ENCODE measurements at places on chromosomes 6 and 20.
A peak's percentile ranks its signal among the peaks of the same experiment; 100 is the strongest.

GRCh38 chr6:122040261-122040660 lies 359.2 kb upstream of the HSF2 start:
- DNase-seq, result no peak

DNA sequence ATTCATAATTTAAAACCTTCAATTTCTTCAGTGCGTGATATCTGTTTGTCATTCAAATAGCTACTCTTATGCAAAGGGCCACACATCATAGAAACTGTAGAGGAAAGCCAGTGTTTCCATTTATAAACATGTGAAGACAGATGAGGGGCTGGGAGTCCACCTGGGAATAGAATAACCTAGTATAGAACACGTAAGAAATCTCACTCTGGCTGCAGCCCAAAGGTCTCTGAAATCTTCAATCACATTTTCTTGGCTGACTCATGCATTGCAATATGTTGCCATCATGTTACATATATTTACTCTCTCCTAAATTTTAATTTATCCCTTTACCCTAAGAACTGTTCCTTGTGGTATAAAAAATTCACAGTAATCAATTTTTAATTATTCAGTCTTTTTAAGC lies 123.2 kb downstream of the ELOVL4 start:
- DNase-seq, result no peak

GRCh38 chr20:32898729-32899128 lies 40.0 kb downstream of the EFCAB8 start:
- peak; percentile 54 for DNase-seq

GRCh38 chr20:53813636-53814035 lies 220.0 kb upstream of the ZNF217 start:
- DNase-seq, result no peak

DNA sequence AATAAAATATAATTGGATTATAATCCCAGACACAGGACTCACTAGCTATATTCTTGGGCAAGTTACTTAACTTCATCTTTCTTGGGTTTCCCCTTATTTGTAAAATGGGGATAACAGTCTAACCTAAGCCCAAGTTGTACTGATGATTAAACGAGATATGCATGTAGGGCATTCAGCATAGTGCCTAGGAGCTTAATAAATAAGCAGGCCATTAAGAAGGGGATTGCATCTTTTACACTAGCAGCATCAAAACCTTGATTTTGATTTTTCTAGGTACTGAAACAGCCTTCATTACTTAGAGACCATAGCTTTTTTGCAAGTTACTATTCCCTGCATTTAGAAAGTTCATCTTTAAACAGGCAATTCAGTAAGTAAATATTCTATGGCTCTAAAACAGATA lies 2.2 kb upstream of the QKI start:
- DNase-seq, result no peak

DNA sequence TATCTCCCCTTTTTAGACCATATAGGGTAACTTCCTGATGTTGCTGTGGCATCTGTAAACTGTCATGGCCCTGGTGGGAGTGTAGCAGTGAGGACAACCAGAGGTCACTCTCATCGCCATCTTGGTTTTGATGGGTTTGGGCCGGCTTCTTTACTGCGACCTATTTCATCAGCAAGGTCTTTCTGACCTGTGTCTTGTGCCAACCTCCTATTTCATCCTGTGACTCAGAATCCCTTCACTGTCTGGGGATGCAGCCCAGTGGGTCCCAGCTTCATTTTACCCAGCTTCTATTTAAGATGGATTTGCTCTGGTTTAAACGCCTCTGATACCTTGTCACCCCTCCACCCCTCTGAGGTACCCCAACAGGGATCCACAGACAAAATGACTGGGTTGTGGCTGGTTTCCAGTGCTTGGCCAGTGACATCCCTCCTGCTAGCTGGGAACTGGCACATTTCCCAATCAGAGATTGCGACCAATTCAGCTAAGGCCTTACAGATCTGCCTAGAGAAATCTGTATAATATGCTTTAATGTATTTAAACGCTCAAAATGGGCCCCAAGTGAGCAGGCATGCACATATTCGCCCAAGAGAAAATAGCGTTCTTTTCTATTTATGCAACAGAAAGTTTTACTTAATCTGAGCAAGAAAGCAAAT lies 315.6 kb upstream of the QKI start:
- DNase-seq, result no peak

- DNase-seq, result no peak
These were observed 44.2 kb downstream of the FGD2 start for GRCh38 chr6:37049758-37050044.

- DNase-seq, result no peak
These were observed 105.6 kb downstream of the ELOVL4 start for GRCh38 chr6:79841577-79842375.

- DNase-seq, result no peak
These were observed 51.8 kb upstream of the FRMD1 start for GRCh38 chr6:168130697-168131371.

GRCh38 chr20:58131551-58132142 lies 96.8 kb downstream of the ANKRD60 start:
- peak; percentile 89 for DNase-seq

- peak; percentile 46 for DNase-seq
These were observed at the start of gene RIPPLY2 for GRCh38 chr6:83853178-83854000. TSS of gene RIPPLY2 (plus strand) at chr6:83853360. CDS start at chr6:83853417, 57 bp downstream.

GRCh38 chr6:103720393-103720792 lies 1139.3 kb downstream of the HACE1 start:
- no peak for DNase-seq

DNA sequence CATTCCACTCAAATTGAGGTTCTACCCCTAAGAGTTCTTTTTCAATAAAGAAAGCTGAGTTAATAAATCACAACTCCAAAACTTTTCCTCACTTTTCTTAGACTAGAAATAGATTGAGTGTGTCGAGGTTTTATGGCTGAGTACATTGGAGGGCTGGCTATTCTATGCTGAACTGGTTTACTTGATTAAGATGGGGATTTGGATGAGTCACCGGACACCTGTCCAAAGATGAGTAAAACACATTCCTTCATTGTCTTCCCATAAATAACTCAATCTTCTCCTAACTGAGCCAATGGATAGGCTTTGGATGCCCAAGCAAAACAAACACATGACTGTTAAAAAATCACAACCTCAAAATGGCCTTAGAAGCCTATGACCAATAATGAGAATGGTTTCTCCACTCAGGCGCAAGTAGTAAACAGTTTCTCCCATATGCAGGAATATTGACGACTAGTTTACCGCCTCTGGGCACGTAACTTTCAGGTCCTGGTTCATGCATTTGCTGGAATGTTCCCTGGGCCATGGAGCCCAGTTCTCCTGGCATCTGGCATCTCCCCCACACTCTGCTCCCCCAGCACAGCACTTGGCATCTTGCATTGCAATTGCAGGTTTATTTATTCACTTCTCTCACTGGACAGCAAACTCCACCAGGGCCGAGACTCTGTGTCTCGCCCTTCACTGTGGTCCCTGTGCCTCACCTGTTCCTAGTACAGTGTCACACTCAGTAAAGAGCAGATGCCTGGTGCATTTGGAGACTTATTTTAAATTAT lies 43.9 kb downstream of the BCAS1 start:
- DNase-seq, result no peak

GRCh38 chr6:27242589-27243265 lies 4.8 kb upstream of the PRSS16 start:
- no peak for DNase-seq

DNA sequence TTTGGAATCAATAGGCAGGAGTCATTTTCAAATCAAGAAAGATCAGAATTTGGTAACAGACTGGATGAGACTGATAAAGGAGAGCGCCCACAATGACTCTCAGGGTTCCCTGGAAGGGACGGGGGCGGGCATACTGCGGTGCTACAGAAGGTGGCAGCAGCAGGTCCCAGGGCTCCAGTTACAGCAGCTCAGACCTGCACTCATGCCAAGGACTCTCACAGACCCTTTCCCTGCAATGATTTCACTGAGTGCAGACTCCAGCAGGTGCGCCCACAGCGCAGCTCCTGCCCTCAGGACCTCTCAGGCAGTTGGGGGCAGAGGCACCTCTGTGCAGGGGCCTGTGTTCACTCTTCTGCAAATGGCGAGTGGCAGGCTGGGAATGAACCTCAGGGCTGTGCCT lies 359.8 kb downstream of the ZFAND3 start:
- DNase-seq, result no peak

GRCh38 chr6:135186255-135186654 lies 5.1 kb downstream of the MYB start:
- DNase-seq, result no peak

- no peak for DNase-seq
These were observed 13.0 kb upstream of the HLA-DQB1 start for GRCh38 chr6:32679492-32679891.

DNA sequence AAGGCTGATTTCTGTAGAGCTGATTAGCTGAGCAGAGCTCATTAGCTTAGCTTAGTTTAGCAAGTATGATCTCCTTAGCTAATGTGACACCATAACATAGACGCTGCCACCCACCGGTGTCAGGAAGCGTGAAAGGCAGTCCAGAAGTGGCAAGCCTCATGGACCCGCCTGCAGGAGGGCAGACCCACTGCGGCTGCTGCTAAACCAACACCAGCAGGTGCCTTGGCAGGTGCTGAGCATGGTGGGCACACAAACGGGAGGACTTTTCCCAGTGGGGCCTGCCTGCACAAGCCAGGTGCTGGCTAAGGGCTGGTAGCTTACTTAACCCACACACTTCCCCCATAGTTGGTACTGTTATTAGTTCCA lies 22.7 kb downstream of the ZDHHC14 start:
- DNase-seq, result no peak

DNA sequence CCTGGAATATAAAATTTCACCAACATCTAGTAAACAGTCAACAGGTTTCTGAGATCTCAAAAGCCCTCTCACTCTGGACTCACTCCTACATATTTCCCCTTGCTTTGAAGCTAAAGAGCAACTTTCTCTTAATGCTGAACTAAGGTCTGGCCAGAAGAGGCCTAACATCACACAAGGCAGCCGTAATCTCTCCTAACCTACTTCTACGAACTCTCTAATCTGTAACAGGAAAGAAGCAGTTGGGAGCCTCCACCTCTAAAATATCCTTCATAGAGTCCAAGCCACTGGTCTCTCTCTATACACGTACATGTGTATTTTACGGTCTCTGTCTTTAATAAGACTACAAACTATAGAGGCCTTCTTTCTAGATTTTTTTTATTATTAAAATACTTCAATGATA lies 72.0 kb downstream of the REV3L start:
- no peak for DNase-seq

Data from fibroblast of gingiva (primary cell).